GM23248 (cell line): ENCODE measurements at places on chromosomes 7 and 10. TPM values are rescaled to one million over a fixed set of nuclear protein-coding genes. Genes with fewer than 3 reads are reported as not detected.
A peak's percentile ranks its signal among the peaks of the same experiment; 100 is the strongest.

- H3K4me3 ChIP-seq, result no peak overlapping the region
- H3K27ac ChIP-seq, result no peak overlapping the region
- no peak for DNase-seq
- no peaks in the 10 kb centered on the region for H3K27me3 ChIP-seq
- peaks cover 23% of the 10 kb centered on the region; the same call in 1 of the 2 replicates for H3K36me3 ChIP-seq
Measured at GRCh38 chr7:99368750-99369389, 5.7 kb upstream of the ARPC1B start.

DNA sequence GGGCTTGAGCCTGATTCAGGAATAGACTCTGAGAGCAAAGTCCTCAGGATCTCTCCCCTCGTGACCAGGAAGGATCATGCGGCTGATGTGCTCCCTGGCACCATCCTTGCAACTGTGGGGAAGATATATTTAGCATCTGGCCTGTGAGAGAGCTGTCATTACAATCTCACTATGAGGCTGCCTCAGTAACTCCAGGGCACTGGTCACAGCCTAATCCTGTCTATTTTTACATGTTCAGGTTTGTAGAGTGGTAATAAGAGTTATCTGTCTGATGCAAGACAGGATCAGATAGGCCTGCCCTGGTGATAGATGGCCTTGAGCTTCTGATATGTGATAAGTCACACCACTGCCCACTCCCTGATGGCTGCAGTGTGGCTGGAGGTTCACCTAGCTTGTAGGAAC, 50.7 kb downstream of the PPP1R3C start:
- no peak for DNase-seq
- H3K36me3 ChIP-seq, result no peaks in the 10 kb centered on the region
- no peak overlapping the region for H3K4me3 ChIP-seq
- no peaks in the 10 kb centered on the region for H3K27me3 ChIP-seq
- H3K27ac ChIP-seq, result no peak overlapping the region
- H3K4me1 ChIP-seq, result peaks cover 28% of the 10 kb centered on the region

DNA sequence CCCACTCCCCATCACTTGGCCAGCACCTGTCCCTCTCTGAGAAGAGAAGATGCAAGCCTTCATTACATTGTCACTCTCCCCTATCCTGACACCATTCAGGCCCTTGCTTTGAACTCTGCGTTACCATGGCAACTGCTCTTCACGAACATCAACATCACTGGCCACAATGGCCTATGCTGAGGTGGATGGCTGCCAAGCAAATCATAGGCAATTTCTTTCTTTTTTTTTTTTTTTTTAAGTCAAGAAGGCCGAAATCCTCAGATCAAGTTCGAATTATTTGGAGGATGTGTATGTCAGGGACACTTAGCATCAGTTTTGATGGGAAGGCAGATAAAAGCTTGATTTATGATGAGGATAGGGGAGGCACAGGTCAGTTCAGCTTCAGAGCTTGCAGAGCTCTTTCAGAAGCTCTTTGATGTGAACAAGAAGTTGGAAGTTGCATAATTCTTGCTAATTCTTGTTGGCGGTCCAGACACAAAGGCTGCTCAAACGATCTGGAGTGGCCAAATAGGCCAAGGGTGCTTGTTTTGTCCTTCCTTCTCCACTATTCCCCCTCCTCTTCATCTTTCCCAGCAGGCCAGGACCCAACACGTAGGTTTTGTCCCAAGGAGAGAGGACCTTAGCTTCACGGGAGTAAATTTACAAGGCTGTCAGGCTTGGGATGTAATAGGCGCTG, 179.9 kb upstream of the NPVF start:
- no peak for DNase-seq
- no peaks in the 10 kb centered on the region for H3K4me1 ChIP-seq
- H3K36me3 ChIP-seq, result no peaks in the 10 kb centered on the region
- no peak overlapping the region for H3K27ac ChIP-seq

GRCh38 chr10:123392182-123392963, 238.2 kb downstream of the BUB3 start:
- no peak for DNase-seq
- H3K4me1 ChIP-seq, result no peaks in the 10 kb centered on the region
- no peaks in the 10 kb centered on the region for H3K27me3 ChIP-seq

DNA sequence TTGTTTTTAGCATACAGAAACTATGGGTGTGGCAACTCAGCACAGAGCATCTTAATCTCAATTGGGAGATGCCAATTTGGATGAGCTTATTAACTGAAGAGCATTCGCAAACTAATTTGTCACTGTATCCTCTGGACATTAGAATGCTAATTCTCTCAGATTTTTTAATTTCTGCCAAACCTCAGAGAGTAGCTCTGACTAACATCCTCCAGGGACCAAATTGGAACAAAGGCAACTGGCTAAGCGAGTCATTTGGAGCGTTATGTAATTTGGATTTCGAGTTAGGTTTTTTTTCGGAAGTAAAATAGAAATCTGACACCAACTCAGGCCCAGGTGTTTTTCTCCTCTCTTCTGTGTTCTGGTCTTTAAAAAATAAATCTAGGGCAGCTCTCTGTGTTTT, 201.9 kb downstream of the BMPER start:
- peaks cover 7% of the 10 kb centered on the region for H3K36me3 ChIP-seq
- peak overlapping the region; percentile 41 for H3K27ac ChIP-seq
- H3K4me3 ChIP-seq, result 0 out of 2 replicates have a peak overlapping the region, but pooled peaks have one; percentile 11
- peak; percentile 91 for DNase-seq
- H3K4me1 ChIP-seq, result peaks cover 27% of the 10 kb centered on the region

GRCh38 chr10:76778914-76779795, 858.5 kb downstream of the KCNMA1 start:
- DNase-seq, result peak; percentile 91
- peak overlapping the region; percentile 34; the same call in 1 of the 2 replicates for H3K27ac ChIP-seq
- H3K36me3 ChIP-seq, result no peaks in the 10 kb centered on the region
- no peak overlapping the region for H3K4me3 ChIP-seq
- H3K4me1 ChIP-seq, result peaks cover 11% of the 10 kb centered on the region

GRCh38 chr10:131162866-131163843, 148.4 kb downstream of the TCERG1L start:
- no peaks in the 10 kb centered on the region for H3K36me3 ChIP-seq
- H3K27ac ChIP-seq, result no peak overlapping the region

- no peak for DNase-seq
- peaks cover 12% of the 10 kb centered on the region; the same call in 1 of the 2 replicates for H3K36me3 ChIP-seq
- H3K4me1 ChIP-seq, result peaks cover 37% of the 10 kb centered on the region
- H3K27ac ChIP-seq, result peak overlapping the region; percentile 72
Measured at GRCh38 chr10:124745252-124745651, 1.1 kb upstream of the FAM53B start.

DNA sequence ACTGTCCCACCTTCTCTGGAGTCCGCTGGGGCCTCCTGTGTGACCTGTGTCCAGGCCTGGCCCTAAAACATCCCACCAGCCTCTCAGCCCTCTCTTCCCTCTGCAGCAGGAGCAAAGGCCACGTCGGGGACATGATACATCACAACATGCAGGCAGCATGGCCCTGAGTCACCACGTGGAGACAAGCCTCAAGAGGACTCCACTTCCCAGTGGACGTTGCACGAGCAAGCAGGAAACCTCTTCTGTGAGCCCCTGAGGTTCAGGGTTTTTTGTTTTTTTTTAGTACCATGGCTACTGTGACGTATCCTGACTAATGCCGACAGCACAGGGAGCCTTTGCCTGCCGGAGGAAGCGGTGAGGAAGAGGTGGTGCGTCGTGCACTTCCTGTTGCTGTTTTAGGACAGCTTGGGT, 165.9 kb downstream of the DNAJB6 start:
- H3K4me1 ChIP-seq, result no peaks in the 10 kb centered on the region
- no peaks in the 10 kb centered on the region for H3K27me3 ChIP-seq
- H3K36me3 ChIP-seq, result no peaks in the 10 kb centered on the region
- H3K27ac ChIP-seq, result no peak overlapping the region
- peak; percentile 6 for DNase-seq

DNA sequence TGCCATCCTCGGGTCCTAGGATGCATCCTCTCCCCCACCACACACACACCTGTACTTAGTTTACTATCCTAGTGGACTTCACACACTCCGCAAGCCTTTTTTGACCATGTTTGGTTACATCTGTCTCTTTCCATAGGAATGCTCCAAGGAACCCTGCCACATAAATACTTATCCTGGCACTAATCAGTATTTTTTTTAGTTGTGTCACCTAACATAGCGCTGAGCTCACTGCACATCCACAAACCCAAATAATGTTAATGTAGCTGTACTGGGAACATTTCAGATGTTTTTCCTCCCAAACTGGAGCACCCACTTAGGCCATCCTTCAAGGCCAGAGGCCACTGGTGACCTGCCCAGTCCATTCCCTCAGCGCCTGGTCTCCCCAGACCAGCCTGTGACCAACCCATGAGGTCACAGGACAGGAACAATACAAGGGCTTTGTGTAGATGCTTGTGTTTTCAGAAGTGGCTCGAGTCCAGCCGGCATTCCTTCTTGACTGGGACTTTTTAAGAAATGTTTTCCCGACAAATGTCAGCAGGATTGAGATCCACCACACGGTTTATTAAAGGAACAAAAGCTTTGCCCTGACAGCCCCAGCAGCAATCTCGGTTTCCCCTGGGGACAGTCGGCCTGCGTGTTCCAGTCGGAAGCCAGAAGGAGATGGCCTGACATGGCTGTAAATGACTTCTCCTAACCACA, 181.4 kb downstream of the JCAD start:
- H3K36me3 ChIP-seq, result no peaks in the 10 kb centered on the region
- H3K27me3 ChIP-seq, result peaks cover 89% of the 10 kb centered on the region
- H3K27ac ChIP-seq, result no peak overlapping the region

DNA sequence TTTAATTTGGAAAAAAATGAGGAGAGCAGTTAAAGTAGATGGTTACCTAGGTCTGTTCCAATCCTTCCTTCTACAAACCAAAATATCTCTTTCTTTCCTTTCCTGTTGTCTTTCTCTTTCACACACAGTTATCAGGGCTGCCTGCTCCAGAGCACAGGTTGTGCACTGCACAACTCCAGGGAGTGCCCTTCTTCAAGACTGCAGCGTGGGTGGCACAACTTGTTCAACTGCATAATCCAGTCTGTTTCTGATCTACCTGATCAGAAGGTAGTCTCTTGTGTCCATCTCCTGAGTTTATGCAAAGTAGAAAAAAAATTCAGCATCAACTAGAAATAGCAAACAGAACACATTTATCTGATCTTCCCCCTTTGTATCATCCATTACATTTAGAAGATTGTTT, 78.1 kb upstream of the COL13A1 start:
- H3K4me1 ChIP-seq, result peaks cover 9% of the 10 kb centered on the region
- DNase-seq, result no peak
- H3K27ac ChIP-seq, result no peak overlapping the region
- H3K36me3 ChIP-seq, result no peaks in the 10 kb centered on the region

GRCh38 chr10:132564690-132565089, 27.1 kb downstream of the INPP5A start:
- H3K27me3 ChIP-seq, result no peaks in the 10 kb centered on the region
- H3K27ac ChIP-seq, result no peak overlapping the region
- H3K36me3 ChIP-seq, result no peaks in the 10 kb centered on the region
- H3K4me1 ChIP-seq, result peaks cover 9% of the 10 kb centered on the region; the same call in 1 of the 2 replicates

GRCh38 chr7:12210179-12211053, 678 bp upstream of the TMEM106B start:
- peaks cover 14% of the 10 kb centered on the region for H3K27me3 ChIP-seq
- no peak for DNase-seq
- peaks cover 6% of the 10 kb centered on the region; the same call in 1 of the 2 replicates for H3K4me1 ChIP-seq
- no peak overlapping the region for H3K27ac ChIP-seq
- H3K4me3 ChIP-seq, result peak overlapping the region; percentile 90

DNA sequence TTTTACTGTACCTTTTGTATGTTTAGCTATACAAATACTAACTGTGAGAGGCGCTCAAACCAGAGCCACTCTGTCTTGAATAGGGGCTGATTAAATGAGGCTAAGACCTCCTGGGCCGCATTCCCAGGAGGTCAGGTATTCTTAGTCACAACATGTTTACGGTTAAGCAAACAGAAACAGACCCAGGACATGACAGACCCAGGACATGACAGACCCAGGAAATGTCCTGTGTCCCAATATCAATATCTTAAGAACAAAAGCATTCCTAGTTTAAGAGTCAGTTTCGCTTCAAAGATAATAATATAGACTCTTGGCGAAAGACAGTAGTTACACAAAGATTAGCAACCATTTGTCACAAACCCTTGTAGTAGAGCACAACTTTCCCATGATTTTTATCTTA, 304.5 kb downstream of the CCSER2 start:
- no peak overlapping the region for H3K27ac ChIP-seq
- no peaks in the 10 kb centered on the region for H3K4me1 ChIP-seq
- H3K27me3 ChIP-seq, result no peaks in the 10 kb centered on the region
- H3K36me3 ChIP-seq, result no peaks in the 10 kb centered on the region
- no peak overlapping the region for H3K4me3 ChIP-seq

- no peak overlapping the region for H3K27ac ChIP-seq
- H3K27me3 ChIP-seq, result no peaks in the 10 kb centered on the region
- peaks cover 7% of the 10 kb centered on the region; the same call in 1 of the 2 replicates for H3K4me1 ChIP-seq
- DNase-seq, result no peak
- H3K4me3 ChIP-seq, result no peak overlapping the region
Measured at GRCh38 chr7:43921423-43921822, 4.8 kb upstream of the UBE2D4 start.

- H3K4me3 ChIP-seq, result no peak overlapping the region
- DNase-seq, result no peak
- no peaks in the 10 kb centered on the region for H3K4me1 ChIP-seq
- H3K27me3 ChIP-seq, result peaks cover 20% of the 10 kb centered on the region
- no peaks in the 10 kb centered on the region for H3K36me3 ChIP-seq
Measured at GRCh38 chr10:86377797-86378146, 11.2 kb upstream of the GRID1 start.

DNA sequence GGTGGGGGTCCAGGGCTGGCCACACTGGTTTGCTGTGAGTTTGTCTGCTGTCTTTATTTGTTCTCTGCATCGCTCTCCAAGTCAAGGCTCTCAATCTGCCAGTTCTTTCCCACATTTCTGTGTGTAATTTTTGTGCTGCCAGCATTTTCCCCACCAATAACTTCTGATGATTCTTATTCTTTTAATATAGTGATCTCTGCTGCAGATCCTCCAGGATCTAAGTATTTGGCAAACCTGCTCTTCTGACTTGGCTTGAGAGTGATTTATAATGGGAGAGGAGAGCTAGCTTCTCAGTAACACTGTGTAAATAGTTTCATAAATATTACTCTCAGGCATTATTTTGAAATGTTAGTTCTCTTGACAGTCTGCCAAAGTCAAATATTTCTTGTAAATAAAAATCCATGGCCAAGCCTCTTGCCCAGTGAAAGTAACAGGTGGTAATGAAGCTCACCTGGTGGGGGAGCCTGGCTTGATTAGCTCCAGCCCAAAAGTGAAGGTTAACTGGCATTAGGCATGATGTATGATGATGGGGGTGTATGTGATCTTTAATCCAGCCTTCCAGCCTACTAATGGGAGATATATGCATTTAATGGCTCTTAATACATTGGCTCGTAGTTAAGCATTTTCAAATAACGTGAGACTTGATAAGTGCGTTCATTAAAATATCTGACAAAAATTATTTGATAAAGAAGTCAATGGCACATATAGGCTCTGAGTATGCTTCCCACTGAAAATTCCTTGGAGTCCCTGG, 1055.9 kb downstream of the KCNMA1 start:
- H3K4me3 ChIP-seq, result no peak overlapping the region
- H3K36me3 ChIP-seq, result no peaks in the 10 kb centered on the region
- no peaks in the 10 kb centered on the region for H3K27me3 ChIP-seq
- DNase-seq, result no peak
- peaks cover 28% of the 10 kb centered on the region for H3K4me1 ChIP-seq

- no peaks in the 10 kb centered on the region for H3K36me3 ChIP-seq
- peak overlapping the region; percentile 73 for H3K27ac ChIP-seq
- H3K27me3 ChIP-seq, result no peaks in the 10 kb centered on the region
Measured at GRCh38 chr10:122468926-122469781, 7.8 kb downstream of the HTRA1 start.

Gene C10orf95
- total RNA-seq, result not detected in 2 replicates

Gene AGK
- total RNA-seq, result 24.1 and 35.5 TPM in 2 replicates

Gene AKR1B15
- not detected in 2 replicates for total RNA-seq

Gene RSPH10B2
- 0.76 TPM in 1 of 2 replicates, not detected in the other for total RNA-seq

Gene NPFFR1
- total RNA-seq, result not detected in 2 replicates

Gene ODAD2
- total RNA-seq, result 1.0 and 1.5 TPM in 2 replicates

Gene SORBS1
- 0.13 and 1.2 TPM in 2 replicates for total RNA-seq

Gene FAM25C
- not detected in 2 replicates for total RNA-seq

Gene ADAM8
- 0.25 and 0.76 TPM in 2 replicates for total RNA-seq

Gene UPF2
- 10.2 and 14.1 TPM in 2 replicates for total RNA-seq
